ENCODE measurements at places on chromosomes 1 and 21.
A peak's percentile ranks its signal among the peaks of the same experiment; 100 is the strongest.

DNA sequence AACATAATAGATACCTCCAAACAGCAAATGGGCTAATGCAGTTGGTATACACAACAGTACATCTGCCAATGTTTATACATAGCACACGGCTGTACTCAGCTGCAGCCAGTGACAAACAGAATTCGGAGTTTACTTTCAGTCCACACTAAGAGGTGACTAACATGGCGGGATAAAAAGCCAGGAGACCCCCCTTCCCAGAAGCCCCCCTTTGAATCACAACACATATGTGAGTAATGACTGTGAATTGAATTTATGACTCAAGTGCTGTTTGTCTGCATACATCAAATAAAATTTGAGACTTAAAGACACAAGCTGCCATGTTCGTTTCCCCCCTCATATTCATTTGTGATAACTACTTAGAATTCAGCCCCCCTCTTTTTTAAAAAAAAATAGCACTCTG, 113.2 kb downstream of the RUNX1 start:
- DNase-seq = peak; percentile 29

DNA sequence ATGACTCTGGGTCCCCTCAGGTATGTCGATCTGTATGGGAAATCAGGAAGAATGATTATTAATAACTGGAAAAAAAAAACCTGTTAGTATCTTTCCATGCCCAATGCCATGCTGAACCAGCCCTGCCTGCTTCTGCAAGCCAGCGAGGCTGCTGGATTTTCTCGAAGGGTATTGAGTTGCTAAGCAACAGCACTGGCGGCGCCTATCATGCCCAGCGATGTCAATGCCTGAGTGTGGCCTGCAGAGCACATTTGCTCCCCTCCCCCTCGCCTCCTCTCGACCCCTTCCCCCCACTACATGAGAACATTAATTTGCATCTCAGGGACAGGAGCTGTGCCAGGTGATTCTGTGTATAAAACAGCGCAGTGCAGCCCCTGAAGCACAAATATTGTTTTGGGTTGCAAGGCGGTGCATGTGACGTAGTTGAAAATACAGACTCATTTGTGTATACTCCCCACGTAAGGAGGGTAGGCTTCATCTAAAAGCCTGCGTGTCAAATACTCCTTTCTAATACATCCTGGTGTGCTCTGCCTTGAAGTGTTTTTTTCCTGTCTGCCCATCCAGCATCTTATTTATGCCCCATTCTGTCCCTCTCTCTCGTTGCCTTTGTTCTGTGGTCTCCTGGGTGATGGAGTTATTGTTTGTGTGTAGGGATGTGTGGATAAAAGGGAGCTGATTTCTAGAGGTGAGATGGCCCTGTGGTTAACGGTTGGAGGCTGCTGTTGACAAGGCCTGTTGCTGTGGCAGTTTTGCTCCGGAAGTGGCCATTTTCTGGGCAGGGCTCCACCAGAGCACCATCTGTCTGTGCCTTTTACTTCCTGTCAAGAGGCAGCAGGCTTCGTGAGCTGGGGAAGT, 32.7 kb upstream of the ATP5PO start:
- peak; percentile 81 for DNase-seq

DNA sequence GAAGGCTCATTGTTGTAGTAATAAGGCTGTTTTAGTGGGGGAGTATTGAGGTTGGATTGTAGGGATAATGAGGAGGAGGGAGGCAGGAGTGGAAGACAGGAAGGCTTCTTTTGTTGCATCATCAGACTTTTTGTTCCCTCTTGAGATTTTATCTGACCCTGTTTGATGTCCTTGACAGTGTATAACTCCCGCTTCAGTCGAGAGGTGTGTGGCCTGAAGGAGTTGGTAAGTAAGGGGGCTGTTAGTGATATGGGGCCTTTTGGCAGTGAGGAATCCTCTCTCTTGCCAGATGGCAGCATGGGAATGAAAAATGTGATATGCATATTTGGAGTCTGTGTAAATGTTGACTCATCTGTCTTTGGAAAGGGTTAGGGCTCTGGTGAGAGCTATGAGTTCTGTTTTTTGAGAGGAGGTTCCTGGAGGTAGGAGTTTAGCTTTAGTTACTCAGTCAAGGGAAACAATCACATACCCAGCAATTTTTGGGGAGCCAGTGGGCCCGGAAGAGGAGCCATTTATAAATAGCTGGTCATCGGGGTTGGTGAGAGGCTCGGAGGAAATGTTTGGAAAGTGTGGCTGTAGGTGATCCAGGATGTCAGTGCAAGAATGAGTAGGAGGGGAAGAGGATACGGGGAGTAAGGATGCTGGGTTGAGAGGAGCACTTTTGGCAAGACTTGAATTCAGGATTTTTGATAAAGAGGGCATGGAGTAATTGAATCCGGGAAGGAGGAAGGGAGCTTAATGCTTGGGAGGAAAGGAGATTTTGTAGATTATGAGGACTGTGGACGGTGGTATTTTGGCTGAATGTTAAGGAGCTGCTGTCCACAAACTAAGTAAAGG, 136.7 kb upstream of the ETV3 start:
- no peak for DNase-seq

DNA sequence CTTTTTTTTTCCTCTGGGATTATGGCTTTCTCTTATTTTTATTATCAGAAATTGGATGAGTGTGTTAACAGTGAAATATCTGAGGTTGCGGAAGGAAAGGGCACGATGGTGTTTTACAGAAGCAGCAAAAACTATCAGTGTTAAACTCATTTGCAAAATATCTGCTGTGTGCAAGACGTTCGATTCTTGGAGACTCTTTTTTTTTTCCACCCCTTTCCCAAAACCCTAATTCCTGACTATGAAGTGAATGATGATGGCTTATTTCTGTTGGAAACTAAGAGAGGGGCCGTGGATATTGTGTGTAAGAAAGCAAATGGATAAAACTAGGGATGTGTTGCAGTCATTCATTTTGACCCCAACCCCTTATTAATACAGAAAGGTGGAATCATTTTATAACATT, 677 bp downstream of the NCAM2 start:
- DNase-seq = no peak

GRCh38 chr1:86788300-86789206, 84.2 kb downstream of the SH3GLB1 start:
- DNase-seq = no peak

GRCh38 chr1:56150441-56151215, 428.7 kb downstream of the PLPP3 start:
- DNase-seq = no peak

GRCh38 chr1:6494627-6495026, 3.2 kb upstream of the PLEKHG5 start:
- no peak for DNase-seq

- no peak for DNase-seq
Measured at GRCh38 chr1:113931451-113931851, 2.3 kb downstream of the HIPK1 start.

DNA sequence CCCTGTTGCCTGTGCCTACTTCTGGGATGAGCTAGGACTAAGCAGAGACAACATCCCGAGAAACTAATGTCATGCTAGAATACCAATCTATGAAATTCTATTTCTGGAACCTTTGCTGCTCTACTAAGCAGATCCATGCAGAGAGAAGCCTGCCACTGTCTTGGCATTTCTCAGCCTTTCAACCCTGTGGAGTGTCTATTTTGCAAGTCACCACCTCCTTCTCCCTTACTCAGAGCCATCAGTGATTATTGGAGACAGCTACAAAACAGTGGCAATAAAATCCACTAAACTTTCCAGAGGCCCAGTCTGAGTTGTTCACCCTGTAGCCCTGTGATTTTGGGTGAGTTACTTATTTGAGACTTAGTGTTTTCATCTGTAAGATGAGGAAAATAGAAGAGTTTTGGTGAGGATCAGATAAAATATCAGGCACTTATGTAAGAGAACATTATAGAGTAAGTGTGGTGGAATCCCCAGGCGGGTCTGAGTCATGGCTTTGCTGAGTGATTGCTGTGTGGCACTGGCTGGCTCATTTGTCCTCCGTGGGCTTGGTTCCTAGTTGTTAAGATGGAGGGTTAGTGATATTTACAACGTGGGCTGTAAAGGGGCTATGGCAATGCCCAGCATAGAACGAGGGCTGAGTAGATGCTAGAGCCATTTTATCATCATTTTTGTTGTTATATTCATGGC, 61.1 kb downstream of the FMN2 start:
- DNase-seq = no peak

DNA sequence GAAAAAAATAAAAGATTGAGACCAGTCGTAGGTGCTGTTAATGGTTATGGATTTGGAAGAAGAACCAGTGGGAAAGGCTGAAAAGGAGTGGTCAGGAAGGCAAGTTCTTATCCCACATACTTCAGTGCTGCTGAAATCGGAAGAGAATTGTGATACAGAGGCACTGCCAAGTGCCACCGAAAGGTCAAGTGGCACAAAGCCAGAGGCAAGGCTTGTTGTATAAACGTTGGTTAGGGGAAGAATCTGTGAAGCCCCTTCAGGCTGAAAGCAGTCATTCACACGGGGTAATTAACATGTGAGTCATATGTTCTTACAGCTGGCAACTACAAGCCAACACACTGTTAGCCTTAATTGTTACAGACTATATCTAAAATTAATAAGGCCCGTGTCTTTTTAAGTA, 48.8 kb downstream of the ZBTB40 start:
- DNase-seq = no peak
